ENCODE measurements at places on chromosomes 2 and 18.

DNA sequence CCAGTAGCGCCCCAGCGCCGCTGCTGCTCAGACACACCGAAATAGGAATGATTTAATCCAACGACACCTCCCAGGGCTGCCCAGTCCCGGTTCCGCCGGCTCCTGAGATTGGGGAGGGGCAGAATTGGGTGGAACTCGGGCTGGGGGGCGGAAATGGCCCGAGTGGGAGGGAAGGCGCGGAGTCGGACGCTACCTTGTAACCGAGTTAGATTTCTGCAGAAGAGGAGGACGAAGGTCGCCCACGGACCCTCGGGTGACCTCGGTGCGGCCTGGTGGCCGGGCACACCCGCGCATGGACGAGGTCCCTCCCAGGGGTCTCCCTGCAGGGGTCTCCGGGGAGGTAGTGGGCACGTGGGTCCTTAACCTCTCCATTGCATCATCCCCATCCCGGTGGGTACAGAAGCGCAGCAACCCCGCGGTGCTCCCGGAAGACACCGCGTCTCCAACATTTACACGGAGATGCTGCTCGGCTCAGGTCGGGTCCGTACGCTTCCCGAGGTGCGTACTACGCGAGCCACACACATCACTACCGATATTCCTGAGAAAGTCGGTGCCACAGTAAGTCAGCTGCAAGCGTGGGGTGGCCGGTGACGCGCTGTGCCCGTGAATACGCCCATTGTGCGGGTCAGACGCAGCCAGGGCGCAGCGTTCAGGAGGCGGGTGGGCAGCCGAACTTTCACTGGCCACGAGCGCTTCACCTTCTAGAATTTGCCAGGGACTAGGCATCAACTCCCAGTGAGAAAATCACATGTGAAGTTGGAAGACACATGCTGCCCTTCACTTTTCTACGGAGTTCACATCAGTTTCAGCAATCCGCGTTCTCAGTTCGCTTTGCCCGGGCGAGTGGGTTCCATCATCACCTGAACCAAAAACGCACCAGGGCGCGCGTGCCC lies 3.0 kb downstream of the ZNF516 start:
- DNase-seq, result peak; percentile 57

GRCh38 chr2:98730053-98730706 lies 752 bp downstream of the MGAT4A start:
- peak; percentile 46 for DNase-seq

DNA sequence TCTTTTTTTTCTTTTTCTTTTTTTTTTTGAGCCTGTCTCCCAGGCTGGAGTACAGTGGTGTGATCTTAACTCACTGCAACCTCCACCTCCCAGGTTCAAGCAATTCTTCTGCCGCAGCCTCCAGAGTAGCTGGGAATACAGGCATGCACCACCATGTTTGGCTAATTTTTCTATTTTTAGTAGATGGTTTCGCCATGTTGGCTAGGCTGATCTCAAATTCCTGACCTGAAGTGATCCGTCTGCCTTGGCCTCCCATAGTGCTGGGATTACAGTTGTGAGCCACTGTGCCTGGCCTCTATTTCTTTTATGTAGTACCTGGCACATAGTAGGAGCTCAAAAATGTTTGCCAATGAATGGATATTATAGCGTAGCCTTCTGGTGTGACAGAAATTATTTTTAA lies 6.8 kb upstream of the CFLAR start:
- no peak for DNase-seq

DNA sequence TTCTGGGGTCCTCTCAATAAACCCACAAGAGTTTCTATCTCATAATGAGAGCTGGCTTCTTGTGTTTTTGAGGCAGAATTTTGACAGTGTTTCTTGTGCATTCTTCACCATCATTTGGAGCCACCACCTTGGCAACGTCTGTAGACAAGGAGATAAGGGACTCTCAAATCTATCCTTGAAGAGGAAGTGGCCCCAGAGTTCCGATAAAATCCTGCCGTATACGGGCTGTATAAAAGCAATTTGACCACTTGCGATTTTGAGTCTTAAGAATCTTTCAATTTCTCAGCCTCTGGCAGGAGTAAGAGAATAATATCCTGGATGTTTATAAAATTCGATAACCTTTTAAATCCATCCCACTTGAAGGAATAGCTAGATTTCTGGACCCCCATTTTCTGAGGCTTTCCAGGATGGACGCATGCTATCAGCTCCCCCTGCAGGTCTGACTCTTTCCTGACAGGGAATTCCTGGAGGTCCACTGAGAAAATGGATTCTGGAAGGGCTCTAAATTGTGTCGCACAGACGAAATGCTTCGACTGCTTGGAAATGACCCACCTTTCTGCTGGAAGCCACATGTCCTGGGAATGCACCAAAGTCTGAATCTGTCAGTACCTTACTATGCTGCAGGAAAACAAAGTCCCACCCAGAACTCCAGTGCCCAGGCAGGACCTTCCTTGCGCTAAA lies 54.1 kb downstream of the E2F6 start:
- DNase-seq, result no peak

- DNase-seq, result no peak
Observed at GRCh38 chr2:208297961-208298360, 31.9 kb downstream of the PIKFYVE start.

DNA sequence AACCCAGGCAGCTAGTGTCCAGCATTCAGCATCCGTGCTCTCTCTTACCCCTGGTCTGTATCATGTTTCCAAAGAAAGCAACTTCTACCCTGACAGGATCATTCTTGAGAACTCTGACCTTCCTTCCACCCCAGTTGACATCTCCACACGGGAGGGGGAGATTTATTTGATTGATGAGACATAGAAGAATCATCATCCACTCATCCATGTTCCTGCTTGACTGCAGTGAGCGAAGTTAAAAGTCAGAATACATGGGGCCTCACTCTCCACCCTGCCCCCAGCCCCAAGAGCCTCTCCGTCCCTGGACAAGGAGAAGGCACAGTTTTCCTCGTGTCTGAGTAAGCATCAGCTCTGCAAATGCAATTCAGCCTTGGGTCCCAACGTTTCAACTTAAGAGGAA lies 356.0 kb upstream of the TNP1 start:
- DNase-seq, result no peak

DNA sequence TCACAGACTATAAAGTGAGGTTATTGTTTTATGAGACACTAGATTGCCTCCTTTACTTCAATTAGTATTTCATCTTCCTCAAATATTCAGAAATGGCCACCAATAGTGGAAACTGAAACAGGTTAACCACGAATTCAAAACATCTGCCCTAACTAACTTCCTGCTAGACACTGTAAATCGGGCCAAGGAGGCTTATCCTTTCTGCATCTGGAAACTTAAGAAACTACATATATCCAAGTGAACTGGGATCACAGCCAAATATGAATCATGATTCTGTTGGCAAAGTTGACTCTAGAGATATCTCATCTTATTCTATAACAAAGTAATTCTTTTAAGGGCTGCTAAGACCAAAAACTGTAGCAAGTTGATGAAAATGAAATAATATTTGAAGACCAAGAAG lies 136.6 kb upstream of the ZC3H15 start:
- no peak for DNase-seq

Measured in NCI-H1930 (cell line).